Brain (organoid and tissue), 16 donors: ENCODE measurements at places on chromosomes 7 and 10.
A peak's percentile ranks its signal among the peaks of the same experiment; 100 is the strongest.

DNA sequence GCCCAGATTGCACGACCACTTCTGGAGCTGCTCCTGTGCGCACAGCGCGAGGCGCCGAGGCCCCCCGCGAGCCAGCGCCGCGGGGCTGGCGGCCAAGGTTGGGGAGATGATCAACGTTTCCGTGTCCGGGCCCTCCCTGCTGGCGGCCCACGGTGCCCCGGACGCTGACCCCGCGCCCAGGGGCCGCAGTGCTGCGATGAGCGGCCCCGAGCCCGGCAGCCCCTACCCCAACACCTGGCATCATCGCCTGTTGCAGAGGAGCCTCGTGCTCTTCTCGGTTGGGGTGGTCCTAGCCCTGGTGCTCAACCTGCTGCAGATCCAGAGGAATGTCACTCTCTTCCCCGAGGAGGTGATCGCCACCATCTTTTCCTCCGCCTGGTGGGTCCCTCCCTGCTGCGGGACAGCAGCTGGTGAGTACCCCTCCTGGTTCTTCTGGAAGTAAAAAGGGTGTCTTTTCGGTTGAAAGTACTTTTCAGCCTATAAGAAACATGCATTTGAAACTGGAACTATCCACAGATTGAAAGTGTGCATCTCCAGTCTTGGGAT lies 683 bp downstream of the INSIG1 start:
- DNase-seq, result no peak

DNA sequence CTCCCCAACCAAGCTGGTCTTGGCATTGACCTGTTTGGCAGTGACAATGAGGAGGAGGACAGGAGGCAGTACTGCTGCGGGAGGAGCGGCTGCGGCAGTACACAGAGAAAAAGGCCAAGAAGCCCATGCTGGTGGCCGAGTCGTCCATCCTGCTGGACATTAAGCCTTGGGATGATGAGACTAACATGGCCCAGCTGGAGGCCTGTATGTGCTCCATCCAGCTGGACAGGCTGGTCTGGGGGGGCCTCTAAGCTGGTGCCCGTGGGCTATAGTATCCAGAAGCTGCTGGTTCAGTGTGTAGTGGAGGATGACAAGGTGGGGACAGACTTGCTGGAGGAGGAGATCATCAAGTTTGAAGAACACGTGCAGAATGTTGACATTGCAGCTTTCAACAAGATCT lies 39.1 kb upstream of the ZNF273 start:
- no peak for DNase-seq

DNA sequence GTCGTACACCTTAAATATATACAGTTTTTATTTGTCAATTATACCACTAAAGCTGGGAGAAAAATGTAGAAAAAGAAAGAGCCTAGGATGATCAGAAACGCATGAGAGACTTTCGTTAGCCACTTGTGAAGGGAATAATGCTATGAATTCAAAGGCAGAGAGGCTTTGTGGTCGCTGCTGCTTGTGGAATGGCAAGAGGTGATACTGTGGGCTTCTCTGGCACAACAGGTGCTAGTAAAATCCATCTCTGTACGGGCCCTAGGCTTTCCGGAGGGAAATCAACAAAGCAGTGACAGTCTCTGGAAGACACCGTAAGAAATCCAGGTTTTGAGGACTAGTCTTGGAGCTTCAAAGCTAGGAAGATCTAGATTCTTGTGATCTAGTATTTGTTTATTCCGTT lies 52.6 kb downstream of the LRRC72 start:
- DNase-seq, result no peak

- DNase-seq, result peak; percentile 42
These were observed 10.7 kb upstream of the DPYSL4 start for GRCh38 chr10:132175907-132176581.

DNA sequence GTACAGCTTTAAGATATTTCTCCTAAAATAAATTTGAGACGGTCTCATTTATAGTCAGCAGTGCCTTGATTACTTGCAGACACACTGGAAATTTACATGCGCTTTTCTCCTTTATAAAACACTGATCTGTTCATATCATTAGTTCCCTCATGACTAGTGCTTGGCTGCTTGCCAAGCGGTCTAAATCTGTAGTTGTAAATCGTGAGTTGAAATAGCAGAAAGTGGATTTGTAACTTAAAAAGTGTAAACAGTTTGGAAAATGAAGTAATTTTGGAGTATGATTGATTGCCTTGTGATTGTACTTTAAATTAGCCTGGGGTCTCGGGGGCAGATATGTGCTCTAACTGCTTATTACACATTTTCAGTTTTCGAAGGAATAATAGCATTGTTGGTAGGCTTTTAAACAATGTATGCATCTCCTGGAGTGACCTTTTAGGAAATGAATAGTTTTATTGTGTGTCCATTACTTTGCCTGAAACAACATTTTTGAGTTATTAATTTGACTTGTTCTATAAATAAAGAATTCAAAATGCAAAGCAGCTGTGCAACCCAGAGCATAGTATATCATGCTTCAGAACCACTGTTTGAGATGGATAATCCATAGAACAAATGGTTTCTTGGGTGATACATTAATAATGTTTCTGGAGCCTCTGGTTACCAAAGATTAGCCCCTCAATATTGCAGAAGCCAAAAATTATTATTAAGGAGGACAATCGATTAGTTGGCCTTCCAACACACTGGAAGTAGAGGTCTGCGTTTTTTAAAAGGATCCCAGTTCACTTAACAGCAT lies 73.3 kb downstream of the ARID5B start:
- DNase-seq, result peak; percentile 88

- no peak for DNase-seq
These were observed 634.4 kb upstream of the POT1 start for GRCh38 chr7:125563964-125564529.

DNA sequence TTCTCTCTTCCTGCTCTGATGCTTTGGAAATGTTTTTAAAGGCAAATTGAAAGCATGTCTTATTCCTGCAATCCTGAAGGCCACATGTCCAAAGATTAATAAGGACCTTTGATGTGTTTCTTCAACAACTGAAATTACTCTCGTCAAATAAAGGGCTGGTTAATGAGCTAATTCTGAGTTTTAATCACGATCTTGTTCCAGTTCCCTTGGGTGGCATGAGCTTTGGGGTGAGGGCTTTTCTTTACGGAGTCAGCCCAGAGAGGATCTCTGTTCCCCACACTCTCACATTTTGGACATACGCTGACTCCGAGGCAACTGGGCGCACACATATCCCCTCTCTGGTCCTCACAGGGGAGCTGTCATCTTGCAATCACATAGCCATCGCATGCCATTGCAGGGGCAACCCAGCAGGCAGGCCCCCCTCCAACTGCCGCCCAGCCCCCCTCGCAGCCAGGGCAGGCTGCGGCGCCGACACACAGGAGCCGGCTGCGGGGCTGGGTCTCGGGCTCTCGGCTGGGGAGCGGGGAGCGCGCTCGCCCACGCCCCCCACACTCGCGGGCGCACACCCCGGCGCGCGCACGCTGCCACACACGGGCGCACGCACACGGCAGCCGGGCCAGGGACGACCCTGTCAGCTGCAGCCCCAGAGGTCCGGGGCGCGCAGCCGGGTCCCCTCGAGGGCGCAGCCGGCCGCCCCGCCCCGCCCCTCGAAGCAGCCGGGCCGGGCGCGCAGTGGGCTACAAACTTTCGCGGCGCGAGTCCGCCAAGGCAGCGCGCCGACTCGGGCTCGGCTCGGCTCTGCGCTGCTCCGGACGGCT lies at the start of gene GDF10:
Gene GDF10 (plus strand): TSS at position 587 of the 818 bp plus-strand sequence. CDS start 455 bp downstream, outside the sequence.
- DNase-seq, result peak; percentile 58

DNA sequence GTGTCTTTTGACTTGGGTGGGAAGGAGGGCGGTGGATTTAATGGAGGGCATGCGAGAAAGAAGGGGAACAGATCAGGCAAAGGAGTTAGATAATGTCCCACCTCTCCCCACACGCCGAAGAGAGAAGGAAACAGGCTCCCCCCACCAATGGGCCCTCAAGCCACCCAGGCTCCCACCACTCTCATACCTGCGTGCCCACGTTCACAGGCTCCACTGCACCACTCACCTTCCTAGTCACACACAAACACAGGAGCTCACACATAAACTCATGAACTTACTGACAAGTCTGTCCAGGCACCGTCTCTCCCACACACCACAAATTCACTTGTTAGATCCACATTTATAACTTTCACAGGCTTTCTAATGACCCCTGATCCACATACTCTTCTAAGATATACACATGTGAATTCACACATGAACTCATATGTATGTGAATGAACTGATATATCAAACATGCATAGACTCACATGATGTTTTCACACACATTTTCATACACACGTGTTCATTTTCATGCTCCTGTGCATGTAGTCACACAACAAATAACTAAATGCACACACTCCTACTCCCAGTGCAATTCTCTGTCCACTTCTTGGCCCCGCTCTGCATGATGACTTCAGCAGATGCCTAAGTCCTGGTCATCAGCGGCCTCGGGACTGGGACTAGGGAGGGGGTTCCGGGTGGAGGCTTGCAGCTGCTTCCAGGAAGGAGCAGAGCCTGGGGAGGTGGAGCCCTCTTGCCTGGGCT lies 1.5 kb downstream of the LZTS2 start:
- DNase-seq, result no peak

DNA sequence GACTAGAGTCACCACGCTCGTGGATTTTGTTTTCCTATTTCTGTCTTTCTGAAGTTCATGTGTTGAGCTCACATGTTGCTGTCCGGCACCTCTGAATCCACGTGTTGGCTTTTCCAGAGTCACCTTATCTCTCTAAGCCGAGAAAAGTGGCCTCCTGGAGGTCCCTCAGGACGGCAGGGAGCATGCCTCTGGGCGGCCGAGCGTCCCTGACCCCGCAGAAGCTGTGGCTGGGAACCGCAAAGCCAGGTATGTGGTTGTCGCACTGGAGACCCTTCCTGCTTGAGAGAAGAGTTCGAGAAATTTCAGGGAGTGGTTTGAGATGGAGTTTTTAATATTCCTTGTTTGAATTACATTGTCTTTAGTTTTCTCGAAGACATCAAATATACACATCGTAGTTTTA lies 12.6 kb downstream of the IQCE start:
- DNase-seq, result no peak

GRCh38 chr7:91127325-91127724 lies 136.9 kb upstream of the FZD1 start:
- DNase-seq, result no peak

DNA sequence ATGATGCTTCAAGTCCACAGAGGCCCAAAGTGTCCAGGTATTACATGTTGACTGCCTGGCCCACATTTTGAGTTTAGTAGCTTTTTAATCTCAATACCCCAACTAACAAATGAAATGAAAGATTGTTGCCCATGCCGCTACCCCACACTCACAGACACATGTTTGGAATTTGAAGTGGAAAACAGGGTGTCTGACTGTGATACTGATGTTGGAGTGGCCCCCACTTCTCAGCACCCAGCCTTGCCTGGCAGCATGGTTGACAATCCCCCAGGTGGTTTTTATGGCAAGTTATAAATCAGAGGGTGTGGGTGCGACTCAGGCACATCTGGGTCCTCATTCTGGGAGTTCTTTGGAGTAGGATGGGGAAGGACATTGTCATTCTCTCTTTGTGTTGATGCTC lies 314.7 kb upstream of the ZNF32 start:
- no peak for DNase-seq

DNA sequence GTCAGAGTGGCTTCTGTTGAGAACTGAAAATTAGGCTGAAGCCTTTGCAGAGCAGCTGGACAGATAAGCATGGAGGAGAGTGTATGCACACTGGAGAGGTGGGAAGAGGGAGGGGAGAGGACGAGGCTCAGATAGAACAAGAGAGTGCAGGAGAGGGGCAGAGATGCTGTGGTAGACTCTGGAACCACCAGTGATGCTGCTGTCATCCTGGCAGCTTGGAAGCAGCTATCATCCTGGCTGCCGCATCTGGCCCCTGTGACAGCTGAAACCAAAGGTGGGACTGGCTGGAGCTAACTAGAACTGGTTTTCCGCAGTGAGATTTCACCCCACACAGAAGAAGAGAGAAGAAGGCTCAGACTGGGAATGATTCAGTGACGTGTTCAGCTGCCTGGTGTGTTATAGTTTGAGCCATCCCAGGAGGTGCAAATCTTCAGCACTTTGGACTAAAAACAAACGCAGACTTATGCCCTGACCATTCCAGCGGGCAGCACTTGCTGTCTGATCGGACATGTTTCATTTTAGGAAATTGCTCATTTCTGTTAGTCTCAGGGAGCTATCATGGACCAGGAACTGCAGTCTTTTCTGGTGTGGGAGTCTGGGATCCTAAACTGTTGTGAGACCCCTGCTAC lies 38.4 kb downstream of the EEPD1 start:
- no peak for DNase-seq

DNA sequence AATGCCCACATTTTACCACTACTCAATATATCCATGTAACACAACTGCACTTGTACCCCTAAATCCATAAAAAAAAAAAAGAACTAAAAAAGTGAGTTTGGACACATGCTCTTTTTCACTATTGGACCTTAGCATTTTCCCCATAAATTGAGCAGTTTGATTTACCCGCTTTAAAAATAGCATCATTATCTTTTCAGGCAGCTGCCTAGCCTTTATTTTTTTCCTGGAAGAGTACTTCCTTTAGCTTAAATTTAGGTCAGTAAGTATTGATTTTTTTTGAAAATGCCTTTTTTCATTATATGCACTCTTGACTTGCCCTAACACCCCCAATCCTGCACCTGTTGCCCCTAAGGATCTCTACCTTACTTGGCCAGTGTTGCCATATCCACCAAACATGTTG lies 5.3 kb upstream of the NT5C3A start:
- DNase-seq, result no peak

GRCh38 chr7:80832006-80832405 lies 86.8 kb downstream of the SEMA3C start:
- DNase-seq, result no peak

DNA sequence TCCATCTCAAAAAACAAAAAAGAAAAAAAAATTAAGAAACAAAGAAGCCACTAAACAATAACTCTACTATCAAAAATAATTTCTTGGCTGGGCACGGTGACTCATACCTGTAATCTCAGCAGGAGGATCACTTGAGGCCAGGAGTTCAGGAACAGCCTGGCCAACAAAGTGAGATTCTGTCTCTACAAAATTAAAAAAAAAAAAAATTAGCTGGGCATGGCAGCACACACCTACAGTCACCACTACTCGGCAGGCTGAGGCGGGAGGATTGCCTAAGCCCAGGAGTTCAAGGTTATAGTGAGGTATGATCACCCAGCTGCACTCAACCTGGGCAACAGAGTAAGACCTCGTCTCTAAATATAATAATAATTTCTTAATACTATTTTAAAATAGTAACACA lies 69.0 kb downstream of the PARD3 start:
- DNase-seq, result no peak

DNA sequence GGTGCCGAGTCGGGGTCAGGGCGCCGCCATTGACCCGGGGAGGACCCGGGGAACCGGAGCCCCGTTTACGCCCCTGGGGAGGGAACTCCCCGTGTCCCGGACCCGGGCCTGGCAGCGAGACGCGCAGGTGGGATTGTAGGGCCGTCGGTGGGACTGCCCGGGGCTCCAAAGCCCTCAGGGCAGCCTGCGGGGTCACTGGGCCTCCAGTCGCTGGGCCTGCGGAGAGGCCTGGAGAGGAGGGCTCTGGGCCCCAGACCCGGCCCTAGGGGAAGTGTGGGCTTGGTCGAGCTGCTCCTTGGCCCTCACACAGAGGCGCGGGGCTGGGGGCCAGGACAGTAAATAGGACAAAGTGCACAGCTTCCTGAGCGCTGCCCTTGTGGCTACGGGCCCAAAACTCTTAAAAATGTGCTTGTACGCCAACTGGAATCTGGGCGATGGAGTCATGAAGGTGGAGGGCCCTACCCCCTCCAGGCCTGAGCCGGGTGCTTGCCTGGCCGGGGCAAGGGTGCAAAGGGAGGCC lies 657 bp downstream of the ECHDC3 start:
- DNase-seq, result no peak
